Activated CD4-positive, alpha-beta T cell treated with anti-CD3 and anti-CD28 coated beads, Interleukin-2, amount 50 U/mL, for 4 hours (primary cell): ENCODE measurements at places on chromosomes 5 and 9.

DNA sequence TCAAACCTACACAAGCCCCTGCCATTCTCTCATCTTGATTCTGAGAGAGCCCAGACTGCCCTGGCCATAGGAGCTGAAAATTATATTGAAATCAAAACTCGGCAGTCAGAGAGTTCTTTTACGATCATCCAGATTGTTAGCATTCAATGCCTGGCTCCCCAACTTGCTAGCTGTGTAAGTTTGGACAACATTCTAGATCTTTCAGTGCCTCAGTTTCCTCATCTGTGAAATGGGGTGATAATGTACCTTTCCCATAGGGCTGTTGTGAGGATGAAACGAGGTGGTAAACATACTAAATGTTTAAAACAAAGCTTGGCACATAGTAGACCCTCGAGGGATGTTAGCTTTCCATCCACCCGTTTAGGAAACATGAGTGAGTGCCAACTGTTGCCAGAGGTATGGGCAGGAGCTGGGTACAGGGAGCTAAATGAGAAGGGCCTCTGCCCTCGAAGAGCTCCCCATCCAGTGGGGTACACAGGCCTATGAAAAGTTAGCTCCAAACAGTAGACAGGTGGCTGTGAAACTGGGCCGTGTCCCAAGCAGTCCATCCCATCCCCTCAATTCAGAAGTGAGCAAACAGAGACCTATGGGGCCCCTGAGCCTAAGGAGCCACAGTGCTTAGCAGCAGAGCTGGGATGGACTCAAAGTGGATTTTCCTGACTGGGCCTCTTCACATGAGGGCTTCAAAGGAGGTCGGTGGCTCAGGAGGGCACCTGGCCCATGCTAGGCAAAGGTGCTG lies 17.3 kb upstream of the IGFBPL1 start:
- DNase-seq = no peak

GRCh38 chr9:127572961-127573721 lies 38.9 kb upstream of the STXBP1 start:
- DNase-seq = no peak

DNA sequence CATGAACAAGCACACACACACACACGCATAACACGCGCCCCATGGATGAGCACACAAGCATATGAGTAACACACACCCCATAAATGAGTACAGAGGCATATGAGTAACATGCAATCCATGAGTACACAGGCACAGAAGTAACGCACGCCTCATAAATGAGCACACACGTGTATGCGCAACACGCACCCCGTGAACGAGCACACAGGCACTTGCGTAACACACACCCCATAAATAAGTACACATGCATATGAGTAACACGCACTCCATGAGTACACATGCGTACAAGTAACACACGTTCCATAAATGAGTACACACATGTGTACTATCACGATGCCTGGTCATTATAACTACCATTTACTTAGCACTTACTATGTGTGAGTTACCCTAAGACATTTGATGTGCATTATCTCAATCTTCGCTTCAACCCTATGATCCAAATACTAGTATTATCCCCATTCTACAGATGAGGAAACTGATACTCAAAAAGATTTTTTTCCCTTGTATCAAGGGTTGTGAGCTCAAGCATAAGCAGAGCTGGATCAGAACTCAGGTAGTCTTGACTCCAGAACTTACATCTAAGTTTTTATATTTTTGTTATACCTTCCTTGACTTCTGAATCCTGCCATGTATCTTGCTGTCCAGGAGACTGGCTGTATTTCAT lies 7.7 kb downstream of the MED27 start:
- no peak for DNase-seq

- no peak for DNase-seq
Observed at GRCh38 chr9:126497660-126498275, 116.0 kb upstream of the LMX1B start.

GRCh38 chr9:27792971-27793689 lies 219.8 kb upstream of the C9orf72 start:
- DNase-seq = no peak

GRCh38 chr9:6905850-6906375 lies 148.1 kb downstream of the KDM4C start:
- DNase-seq = no peak

DNA sequence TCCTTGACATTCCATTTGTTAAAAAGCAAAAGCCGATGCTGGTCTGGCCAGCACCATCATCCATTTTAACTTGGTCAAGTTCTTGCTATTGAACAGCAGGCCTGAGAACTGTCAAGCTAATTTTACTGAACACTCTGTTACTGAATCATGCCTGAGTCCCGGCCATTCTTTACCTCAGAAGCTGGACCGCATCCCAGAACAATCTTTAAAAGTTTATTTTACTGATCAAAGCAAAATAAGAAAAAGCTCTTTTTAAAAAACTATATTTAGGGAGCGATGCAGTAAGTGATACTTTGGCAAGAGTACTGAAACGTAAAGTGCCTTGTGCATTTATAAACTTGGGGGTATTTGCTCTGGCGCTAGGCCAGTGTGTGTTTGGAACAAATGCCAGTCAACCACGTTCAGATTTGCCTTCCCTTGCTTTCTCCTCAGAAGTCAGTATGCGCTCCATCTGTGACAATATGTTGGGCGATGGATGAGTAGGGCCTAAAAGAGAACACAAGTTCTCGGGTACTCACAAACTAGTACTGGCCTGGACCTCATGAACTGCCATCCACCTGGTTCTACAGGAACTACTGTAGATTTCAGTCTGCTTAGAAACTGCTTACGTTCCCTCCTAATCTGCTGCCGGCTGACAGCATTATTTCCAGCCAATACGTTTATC lies 161.9 kb downstream of the MAPKAP1 start:
- DNase-seq = no peak

- no peak for DNase-seq
Observed at GRCh38 chr5:14326035-14326903, 183.1 kb downstream of the TRIO start.

GRCh38 chr5:93915142-93915553 lies 173.7 kb upstream of the POU5F2 start:
- DNase-seq = no peak

DNA sequence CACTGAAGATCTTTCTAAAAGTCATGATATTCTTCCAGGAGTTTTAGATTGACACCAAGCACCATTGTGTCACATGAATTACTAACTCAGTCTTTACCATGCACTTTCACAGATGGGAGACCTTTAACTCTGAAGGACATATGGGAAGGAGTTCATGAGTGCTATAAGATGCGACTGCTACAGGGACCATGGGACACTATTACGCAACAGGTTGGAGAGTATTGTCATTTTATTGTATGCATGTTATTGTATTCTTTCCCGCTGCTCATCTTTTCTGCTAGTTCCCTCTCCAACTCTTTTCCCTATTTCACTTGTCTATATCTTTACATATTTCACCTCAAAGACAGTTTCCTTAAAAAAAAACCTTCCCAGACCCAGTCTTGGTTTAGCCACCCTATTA lies 99.8 kb downstream of the RPS23 start:
- DNase-seq = no peak

DNA sequence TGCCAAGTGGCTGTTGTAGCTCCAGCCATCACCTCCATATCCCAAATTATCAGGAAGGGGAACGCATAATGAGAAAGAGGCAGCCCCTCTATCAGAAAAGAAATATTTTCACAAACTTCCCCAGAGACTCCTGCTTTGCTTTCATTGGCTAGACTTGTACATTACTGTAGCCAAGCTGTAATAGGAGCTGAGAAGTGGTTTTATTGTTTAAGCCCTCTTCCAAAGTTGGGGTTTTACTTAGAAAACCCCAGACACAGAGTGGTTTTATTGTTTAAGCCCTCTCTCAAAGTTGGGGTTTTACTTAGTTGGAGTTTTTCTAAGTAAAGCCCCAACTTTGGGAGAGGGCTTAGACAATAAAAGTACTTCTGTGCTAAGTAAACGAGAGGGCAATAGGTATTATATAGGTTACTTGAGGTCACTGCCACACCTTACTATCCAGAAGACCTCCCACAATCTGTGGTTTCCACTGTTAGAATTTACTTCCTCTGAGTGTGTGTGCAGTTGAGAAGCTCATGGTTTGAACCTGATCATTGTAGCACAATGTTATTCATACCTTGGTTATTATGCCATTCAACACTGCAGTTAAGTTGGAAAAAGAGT lies 215.7 kb upstream of the OTULINL start:
- DNase-seq = no peak

GRCh38 chr5:100430268-100431195 lies 104.6 kb upstream of the FAM174A start:
- DNase-seq = peak; percentile 18

GRCh38 chr5:54691656-54692055 lies 174.1 kb downstream of the SNX18 start:
- DNase-seq = no peak
